HCT116 (cell line): ENCODE measurements at places on chromosomes 12 and 14. TPM values are rescaled to one million over a fixed set of nuclear protein-coding genes. Genes with fewer than 3 reads are reported as not detected.

PARP11 gene
- total RNA-seq: 2.7 TPM

PIWIL1 gene
- not detected for total RNA-seq

PLA2G1B gene
- total RNA-seq: 2.0 TPM

FOXA1 gene
- 1.3 TPM for total RNA-seq

INSM2 gene
- total RNA-seq: not detected

CMTM5 gene
- not detected for total RNA-seq

C12orf56 gene
- not detected for total RNA-seq

- no peak for DNase-seq
Observed at GRCh38 chr14:63991833-63992232, 139.0 kb downstream of the SYNE2 start.

DNA sequence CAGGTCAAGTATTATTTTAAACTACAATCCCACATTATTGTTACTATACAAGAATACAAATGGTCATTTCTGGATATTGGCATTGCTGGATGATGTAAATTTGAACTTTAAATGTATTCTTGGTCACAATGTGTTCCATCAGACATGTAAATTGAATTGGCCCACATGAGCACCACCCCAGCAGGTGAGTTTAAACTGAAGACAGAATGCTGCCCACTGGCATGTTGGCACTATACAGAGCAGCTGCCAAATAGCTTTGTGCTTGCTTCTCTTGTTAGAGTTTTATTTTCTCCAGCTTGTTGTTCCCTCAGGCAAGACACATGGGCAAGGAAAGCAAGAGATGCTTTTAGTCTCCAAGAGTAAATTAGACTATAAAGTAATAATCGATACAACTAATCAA lies 98.6 kb downstream of the C12orf50 start:
- no peak for DNase-seq

- no peak for DNase-seq
Observed at GRCh38 chr12:12467264-12467663, 95.4 kb downstream of the DUSP16 start.

GRCh38 chr14:104717646-104718045 lies 6.4 kb upstream of the ADSS1 start:
- DNase-seq: no peak

- DNase-seq: no peak
Observed at GRCh38 chr12:113845900-113846674, 120.0 kb downstream of the RBM19 start.

- DNase-seq: no peak
Observed at GRCh38 chr12:675562-675961, 12.3 kb upstream of the NINJ2 start.

DNA sequence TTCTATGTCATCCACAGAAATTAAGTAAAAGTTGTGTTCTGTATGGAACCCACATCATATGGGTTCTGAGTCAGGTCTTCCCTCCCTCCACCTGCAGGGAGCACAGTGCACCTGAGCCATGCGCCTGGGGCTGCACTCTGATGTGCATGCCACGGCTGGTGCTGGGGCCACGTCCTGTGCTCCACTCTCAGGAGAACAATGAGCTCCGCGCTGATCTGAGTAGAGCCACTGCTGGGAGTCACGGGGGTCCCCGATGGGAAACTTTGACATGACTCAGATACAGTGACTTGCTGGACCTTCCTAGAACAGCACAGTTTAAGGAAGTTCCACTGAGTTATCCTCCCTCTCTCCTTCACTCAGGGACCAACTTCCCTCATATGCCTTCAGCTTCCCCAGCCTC lies 683.4 kb downstream of the TMEM121 start:
- DNase-seq: no peak

DNA sequence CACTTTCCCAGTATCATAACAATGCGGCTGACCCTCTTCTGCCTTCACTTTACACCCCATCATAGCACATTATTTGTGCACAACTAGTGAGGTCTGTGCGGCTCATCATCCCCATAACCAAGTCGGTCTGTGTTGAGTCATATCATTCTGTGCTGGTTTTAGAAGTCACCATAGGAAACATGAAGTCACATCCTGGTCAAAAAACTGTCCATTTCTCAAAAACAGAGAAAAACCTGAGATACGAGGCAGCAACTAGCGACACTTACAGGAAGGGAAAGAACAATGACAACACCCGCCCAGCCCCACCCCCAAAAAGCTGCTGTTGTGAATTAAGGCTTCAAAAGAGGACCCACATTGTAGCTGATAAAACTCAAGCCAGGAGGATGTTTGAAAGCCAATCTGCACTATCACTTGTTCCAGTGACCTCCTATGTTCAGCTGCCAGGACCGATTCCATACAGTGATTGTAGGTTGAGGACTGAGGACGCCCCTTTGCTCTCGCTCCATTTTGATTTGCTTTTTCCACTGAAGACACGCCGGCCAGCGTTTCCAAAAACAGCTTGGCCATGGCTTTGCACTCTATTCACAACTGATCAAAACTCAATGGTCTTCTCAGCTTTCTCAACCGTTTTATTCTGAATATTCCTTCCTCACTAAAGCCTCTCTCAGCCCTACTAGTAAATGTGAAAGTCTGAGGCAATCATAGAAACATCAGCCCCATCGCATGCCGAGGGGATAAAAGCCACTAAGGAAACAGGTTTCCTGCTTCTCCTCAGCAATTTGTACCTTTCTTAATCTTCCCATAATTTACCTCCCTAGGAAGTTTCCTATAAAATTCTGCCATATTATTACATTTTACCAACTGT lies 87.5 kb downstream of the DUSP16 start:
- no peak for DNase-seq
